ENCODE measurements at places on chromosomes 12 and 14.

DNA sequence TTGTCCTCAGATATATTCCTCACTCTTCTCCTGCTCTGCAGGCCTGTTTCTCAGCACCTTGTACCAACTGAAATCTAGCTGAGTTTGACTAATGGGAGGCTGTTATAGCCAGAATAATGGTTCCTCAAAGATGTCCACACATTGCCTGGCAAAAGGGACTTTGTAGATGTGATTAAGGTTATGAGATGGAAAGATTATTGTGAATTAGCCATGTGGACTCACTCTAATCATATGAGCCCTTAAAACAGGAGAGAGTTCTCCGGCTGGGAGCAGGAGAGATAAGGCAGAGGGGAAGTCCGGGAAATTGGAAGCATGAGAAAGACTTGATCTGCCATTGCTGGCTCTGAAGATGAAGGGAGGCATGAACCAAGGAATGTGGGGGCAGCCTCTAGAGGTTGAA lies 40.0 kb upstream of the KTN1 start:
- DNase-seq: no peak

DNA sequence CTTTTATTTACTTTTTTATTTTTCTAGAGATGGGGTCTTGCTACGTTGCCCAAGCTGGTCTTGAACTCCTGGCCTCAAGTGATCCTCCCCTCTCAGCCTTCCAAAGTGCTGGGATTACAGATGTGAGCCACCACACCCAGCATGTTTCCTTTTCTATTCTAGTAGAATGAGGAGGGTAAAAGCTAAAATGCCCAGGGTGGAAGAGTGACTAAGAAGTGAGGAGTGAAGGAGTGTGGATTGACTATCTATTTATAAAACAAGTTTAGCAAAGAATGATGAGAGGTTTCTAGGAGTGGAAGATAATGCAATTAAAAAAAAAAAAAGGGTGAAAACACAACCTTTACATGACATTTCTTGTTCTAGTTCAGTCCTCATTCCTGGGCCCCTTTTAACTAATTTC lies 29.8 kb upstream of the PKP2 start:
- no peak for DNase-seq

GRCh38 chr12:64612843-64613242 lies 2.5 kb downstream of the RASSF3 start:
- no peak for DNase-seq

DNA sequence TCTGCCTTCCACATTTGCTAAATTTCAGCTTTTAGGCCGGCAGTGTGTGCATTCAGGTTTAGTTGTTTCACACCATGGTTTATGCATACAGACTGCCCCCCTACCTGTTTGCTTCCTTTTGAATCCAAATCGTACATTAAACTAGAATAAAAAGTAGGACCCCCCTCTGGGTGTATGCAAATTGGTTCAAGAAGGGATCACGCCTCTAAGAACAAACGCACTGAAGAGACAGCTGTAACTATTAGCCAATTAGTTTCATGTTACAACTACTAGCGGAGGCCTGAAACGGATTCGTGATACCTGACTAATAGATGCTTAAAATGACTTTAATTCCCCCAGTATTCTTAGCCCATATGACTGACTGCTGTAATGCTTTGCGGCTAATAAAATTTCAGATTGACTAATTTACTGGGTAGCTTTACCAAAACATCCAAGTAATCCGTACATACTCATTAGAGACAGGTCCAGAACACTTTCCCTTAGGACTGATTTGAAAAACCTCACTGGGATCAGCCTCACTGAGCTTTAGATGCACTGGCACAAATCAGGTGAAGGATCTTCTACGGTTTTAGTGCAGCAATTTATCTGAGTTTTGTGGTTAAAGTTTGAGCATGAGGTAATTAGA lies 411.8 kb downstream of the NPAS3 start:
- DNase-seq: no peak

GRCh38 chr12:19224746-19225145 lies 95.2 kb downstream of the PLEKHA5 start:
- no peak for DNase-seq

DNA sequence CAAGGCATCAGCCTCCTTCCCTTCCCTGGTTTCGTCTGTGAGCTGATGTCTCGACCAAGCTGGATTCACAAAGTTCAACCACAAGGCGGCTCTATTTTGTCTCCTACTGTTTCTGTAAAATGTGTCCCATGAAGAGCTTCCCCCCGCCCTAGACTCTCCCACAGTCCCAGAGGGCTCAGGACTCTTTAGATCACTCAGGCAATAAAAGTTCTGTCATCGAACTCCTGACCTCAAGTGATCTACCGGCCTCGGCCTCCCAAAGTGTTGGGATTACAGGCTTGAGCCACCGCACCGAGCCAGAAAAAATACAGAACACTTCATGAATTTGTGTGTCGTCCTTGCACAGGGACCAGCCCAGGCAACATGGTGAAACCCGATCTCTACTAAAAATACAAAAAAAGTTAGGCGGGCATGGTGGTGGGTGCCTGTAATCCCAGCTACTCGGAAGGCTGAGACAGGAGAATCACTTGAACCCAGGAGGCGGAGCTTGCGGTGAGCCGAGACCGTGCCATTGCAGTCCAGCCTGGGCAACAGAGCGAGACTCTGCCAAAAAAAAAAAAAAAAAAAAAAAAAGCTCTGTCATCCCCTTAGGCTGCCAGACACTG lies 149.4 kb downstream of the BCL11B start:
- DNase-seq: no peak

GRCh38 chr12:109476807-109477184 lies 304 bp downstream of the KCTD10 start:
- no peak for DNase-seq

DNA sequence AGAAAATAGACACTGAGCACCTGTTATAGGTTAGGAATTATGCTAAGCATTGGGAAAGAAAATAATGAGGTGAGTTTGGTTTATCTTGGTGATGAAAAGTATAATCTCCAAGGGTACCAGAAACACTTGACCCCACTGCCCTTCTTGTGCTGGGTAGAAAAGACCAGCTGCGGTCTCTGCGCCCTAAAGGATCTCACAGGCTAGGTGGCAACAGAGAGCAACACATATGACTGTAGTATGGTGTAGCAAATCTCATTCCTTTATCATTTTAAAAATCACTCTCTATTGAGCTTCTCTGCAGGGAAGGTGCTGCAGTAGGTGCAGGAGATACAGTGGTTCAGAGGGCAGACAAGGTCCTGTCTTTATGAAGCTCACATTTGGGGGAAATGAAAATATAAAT lies 26.1 kb downstream of the NRXN3 start:
- DNase-seq: no peak

- no peak for DNase-seq
These were observed 11.7 kb downstream of the RACGAP1 start for GRCh38 chr12:50013361-50014147.

- no peak for DNase-seq
These were observed 74.9 kb downstream of the PPP2R5E start for GRCh38 chr14:63468294-63468693.

DNA sequence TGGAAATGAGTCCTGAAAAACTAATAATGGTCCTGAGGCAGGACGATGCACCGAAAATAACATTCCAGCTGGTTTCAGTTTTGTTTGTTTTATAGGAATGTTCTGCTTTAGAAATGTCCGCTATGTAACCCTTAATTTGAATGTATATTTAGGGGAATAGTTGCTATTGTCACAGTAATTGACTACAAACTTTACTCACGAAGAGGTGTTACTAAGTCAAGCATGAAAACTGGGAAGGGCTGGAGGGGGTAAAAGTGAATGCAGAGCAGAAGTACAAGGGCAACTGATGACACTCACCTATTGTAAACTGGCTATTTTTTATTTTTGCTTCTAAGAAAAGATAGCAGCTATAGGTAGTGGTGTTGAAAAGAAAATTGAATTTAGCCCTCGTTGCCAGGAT lies 230.7 kb upstream of the SYT10 start:
- no peak for DNase-seq
